Stimulated activated CD4-positive, alpha-beta T cell treated with anti-CD3 and anti-CD28 coated beads, Interleukin-15, amount 100 ng/mL, for 1 hour (primary cell): ENCODE measurements at places on chromosomes 4 and X.

DNA sequence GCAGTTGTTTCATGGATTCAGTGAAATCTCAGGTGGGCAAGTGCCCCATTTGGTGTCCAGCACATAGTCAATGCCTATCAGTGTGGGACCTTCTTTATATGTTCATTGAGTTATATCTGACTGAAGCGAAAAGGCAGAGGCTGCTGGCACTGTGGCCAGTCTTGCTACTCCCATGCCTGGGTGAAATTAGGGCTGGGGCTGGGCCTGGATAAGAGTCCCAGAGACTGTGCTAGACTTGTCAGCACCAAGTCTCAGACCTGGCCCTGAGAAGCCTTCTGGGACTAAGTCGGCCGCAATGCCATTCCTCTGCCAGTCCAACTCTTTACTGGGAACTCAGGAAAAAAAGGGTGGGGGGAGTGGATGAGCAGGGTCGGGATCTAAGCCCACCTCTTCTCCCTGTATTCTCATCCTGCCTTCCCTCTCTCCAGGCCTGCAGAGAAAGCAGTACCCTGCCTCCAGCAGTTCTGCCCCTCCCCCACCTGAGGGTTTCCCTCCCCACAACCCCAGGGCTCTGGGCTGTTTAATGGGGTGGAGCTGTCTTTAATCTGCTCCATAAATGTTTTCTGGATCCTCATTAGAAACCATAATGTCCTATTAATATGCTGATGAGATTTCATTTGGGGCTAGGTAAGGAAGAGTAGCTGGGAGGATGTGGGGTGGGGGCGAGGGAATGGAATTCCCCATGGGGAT lies 153.5 kb upstream of the PJA1 start:
- DNase-seq, result no peak

DNA sequence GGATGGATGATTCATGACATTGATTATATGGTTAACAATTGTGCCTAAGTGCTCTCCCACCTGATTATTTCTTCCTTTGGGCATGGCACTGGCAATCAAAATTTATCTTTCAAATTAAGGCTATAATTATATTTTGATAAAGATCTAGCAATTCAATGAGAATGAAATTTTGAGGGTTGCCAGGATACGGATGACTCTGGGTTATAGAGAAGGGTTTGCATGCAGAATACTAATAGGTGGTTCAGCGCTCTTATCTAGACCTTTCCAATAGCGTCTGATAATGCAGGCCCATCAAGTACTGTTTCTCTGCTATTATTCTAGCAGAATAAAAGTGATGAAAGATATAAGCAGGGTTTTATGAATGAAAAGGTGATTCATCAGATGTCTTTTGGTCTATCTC lies 74.9 kb upstream of the SCML1 start:
- DNase-seq, result no peak

DNA sequence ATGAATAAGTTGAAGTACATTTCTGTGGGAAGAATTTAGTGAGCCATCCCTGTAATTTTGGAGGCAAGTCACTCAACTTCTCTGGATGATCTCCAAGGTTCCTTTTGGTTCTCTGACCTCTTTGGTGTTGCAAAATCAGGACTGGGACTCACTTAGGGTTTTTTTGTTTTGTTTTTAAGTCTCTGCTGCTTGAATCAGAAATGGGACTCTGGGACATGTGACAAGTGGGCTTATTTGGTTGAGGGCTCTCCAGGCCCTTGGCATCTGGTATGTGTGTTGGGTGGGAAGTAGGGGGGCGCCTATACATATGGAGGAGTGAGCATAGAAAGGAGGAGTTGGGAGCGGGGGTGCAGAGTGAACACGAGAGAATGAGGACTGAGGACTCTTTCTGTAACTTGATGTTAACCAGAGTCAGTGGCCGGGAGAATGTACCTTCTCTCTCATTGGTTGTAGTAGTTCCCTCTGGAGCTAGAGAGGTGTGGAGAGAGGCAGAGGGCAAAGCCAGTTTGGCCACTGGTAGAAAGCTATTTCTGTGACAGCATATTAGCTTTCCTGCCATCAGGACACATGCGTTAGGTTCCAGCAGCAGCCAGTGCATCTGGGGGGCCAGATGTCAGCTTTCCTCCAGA lies 1.9 kb downstream of the ARHGAP10 start:
- DNase-seq, result no peak

- DNase-seq, result no peak
Measured at GRCh38 chr4:78654807-78655206, 103.2 kb downstream of the ANXA3 start.

- no peak for DNase-seq
Measured at GRCh38 chr4:80431203-80431965, 95.9 kb downstream of the CFAP299 start.

DNA sequence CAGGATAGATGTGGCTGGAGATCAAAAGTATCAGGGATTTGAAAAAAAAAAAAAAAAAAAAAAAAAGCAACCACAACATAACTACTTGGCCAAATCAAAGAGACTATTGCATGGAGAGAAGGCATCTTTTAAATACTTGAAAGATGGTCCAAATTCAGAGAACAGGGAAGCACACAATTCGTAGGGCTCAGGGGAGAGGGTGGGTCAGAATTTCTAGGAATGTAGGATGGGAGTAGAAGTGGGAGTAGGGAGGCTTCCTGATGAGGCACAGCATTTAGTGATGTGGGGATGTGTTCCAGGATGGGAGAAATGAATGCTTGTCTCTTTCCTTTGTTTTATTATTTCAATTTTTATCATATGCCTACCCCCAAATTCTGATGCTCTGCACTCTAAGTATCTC lies 36.3 kb downstream of the RTL3 start:
- DNase-seq, result no peak

- DNase-seq, result no peak
Measured at GRCh38 chr4:90002441-90003062, 107.9 kb downstream of the MMRN1 start.

GRCh38 chr4:143554728-143555597 lies 41.5 kb downstream of the SMARCA5 start:
- DNase-seq, result no peak

- no peak for DNase-seq
Measured at GRCh38 chr4:168659741-168660465, 163.1 kb downstream of the PALLD start.

GRCh38 chrX:123917069-123917468 lies 44.4 kb upstream of the STAG2 start:
- no peak for DNase-seq

GRCh38 chrX:265502-265901 lies 15.7 kb upstream of the PLCXD1 start:
- DNase-seq, result no peak

- no peak for DNase-seq
Measured at GRCh38 chr4:156420623-156421022, 467.0 kb upstream of the CTSO start.

GRCh38 chr4:123327846-123328429 lies 68.7 kb upstream of the SPRY1 start:
- no peak for DNase-seq

DNA sequence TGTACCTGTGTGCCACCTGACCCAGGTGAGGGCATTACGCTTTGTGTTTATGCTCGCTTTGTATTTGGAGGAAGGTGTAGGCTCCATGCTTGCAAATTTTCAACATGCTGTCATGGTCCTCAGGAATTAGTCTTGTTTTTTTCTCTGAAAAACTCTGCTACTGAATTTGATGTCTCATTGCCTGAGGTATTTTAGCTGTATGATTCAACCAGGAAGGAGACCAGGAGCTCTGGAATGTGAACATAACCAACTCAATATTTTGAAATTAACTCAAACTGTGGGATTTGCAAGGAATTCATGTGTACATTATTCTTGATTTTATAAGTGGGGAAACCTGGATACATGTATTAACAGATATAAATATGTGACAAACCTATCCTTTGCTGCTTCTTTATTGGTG lies 134.1 kb downstream of the SLC4A4 start:
- DNase-seq, result no peak

GRCh38 chr4:3792813-3793212 lies 26.6 kb downstream of the ADRA2C start:
- DNase-seq, result no peak

DNA sequence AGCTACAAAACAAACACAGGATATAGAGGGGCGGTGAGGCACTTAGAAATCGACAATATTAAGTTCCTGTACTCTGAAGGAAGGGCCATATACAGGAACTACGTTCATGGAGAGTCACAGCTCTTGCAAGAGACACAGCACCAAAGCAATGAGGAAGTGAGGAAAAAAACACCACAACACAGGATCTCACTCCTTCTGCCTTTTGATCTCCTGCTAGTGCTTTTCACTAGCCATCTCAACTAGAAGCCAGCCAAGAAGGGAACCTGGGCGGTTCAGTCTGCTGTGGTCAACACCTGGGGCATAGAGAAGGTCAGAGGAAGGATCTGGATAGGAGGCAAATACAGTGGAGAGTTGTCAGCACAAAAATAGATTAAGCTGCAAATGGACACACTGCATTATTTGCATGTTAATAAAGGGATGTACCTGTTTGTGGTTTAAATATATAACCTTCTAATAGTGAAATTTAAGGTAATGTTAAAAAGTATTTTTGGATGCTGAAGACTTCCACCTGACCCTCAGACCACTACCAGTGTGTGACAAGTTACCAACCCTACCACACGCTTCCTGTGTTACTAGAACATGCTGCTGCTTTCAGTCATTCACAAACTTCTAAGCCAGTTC lies 104.6 kb downstream of the DTHD1 start:
- no peak for DNase-seq

DNA sequence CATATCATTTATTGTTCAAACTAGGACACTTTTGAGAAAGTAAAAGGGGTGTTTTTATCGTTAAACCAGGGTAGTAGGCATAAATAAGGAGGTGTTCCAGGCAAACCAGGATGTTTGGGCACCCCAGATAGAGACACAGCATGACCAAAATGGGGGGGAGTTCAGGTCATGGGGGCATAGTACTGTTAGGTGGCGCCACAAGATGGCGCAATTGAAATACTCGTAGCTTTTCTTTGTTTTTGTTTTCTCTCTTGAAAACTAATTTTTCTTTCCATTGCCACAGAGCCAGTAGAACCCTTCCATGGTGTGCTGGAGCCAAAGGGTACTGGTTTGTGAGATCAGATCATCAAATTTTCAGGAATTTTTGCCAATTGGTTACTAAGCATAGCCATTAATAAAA lies 283.4 kb downstream of the BCOR start:
- no peak for DNase-seq

- no peak for DNase-seq
Measured at GRCh38 chr4:40918330-40918729, 168.6 kb downstream of the NSUN7 start.

GRCh38 chr4:146648461-146648783 lies 9.7 kb downstream of the POU4F2 start:
- DNase-seq, result no peak

GRCh38 chr4:1713003-1713851 lies 1.1 kb upstream of the SLBP start:
- DNase-seq, result no peak

- DNase-seq, result no peak
Measured at GRCh38 chr4:114875630-114876029, 237.8 kb downstream of the NDST4 start.

GRCh38 chrX:135086197-135086854 lies 34.0 kb downstream of the ETDB start:
- DNase-seq, result no peak

- no peak for DNase-seq
Measured at GRCh38 chr4:74423104-74423503, 21.8 kb upstream of the AREG start.

- no peak for DNase-seq
Measured at GRCh38 chrX:111124418-111124817, 28.4 kb downstream of the PAK3 start.

GRCh38 chr4:83250687-83251446 lies 33.7 kb downstream of the COQ2 start:
- no peak for DNase-seq

- DNase-seq, result no peak
Measured at GRCh38 chr4:31100536-31100935, 380.4 kb downstream of the PCDH7 start.

- peak; percentile 34 for DNase-seq
Measured at GRCh38 chr4:2535376-2536192, 863 bp upstream of the FAM193A start.

DNA sequence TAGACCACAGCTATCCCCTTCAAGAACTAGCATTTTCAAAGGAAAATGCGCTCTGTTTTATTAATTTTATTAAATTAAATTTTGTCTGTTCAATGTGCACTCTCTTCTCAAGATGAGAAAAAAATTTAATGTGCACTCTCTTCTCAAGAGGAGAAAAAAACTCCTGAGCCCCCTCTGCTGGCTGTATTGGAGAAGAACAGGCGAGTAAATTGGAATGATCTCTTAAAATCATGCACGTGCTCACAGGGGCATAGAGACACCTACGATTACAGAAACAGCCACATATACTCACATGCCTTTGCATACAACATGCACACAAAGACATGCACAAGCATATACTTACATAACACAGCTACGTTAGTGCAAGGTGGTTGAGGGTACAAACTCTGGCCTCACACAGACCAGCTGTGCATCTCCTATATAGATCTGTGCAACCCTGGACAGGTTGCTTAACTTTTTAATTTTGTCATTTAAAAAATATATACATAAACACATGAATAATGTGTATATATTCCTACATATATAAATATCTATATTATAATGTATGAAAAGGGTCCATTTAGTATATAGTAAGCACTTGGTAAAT lies 176.2 kb upstream of the CXorf66 start:
- DNase-seq, result no peak

- no peak for DNase-seq
Measured at GRCh38 chrX:124433186-124433585, 86.8 kb downstream of the SH2D1A start.

DNA sequence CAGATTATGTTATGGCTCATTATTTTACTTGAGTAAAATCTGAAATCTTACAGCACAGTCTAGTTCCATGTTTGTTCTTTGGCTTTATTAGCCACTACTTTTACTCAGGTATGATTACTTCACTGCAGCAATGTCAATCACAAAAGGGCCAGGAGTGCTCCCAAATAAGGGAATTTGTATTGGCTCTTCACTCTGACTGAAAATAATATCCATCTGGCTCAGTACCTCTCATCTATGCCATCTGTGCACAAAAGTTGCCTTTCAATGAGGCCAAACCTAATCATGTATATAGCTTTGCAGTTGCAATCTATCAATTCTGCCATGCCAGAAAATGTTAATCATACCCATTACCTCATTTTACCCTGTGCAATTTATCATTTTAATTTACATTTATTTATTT lies 161.1 kb downstream of the TECRL start:
- no peak for DNase-seq

GRCh38 chr4:81747242-81747930 lies 275.7 kb upstream of the RASGEF1B start:
- DNase-seq, result no peak

GRCh38 chrX:12657433-12657832 lies 133.8 kb upstream of the PRPS2 start:
- DNase-seq, result no peak

- no peak for DNase-seq
Measured at GRCh38 chrX:140661643-140662042, 47.9 kb upstream of the LINC00632 start.

GRCh38 chr4:25882226-25882625 lies 19.4 kb upstream of the SEL1L3 start:
- DNase-seq, result no peak

GRCh38 chr4:138871555-138871875 lies 144.1 kb upstream of the NOCT start:
- no peak for DNase-seq

- DNase-seq, result no peak
Measured at GRCh38 chr4:68907245-68907644, 44.4 kb downstream of the UGT2A3 start.
